ENCODE measurements at places on chromosomes 1 and 21. TPM values are rescaled to one million over a fixed set of nuclear protein-coding genes. Genes with fewer than 3 reads are reported as not detected.
A peak's percentile ranks its signal among the peaks of the same experiment; 100 is the strongest.

The MATN1 gene
- total RNA-seq: 0.13 TPM

DNA sequence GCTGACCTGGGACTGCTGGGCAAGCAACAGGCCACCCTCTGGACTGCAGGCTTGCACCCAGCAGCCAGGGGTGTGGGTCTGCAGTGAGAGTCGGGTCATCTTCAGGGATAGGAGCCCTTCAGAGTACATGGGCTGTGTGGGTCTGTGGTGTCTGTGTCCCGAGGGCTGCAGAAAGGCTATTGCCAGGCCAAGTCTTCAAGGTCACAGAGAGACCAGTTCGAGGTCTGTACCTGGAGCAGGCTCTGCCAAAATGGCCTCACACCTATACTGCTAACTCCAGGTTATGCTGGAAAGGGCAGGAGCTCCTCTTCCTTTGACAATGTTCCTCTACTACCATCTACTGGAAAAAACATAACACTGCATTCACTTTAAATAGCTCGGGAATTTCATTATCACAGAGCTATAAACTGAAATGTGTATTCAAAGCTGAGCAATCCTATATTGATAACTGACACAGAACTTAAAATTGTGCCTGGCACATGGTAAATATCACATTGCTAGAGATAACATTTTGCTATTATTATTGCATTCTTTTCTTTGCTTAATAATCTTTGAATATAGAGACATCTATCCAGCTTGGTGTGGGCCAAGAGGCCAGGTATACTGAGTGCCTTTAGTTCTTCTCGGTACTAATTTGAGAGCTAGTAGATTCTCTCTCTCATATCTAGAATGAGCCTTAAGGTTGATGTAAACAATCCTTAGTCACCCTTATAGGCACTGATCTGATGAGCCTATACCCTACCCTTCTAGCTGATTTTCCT, 6.9 kb upstream of the DNAH14 start:
- no peaks in the 10 kb centered on the region for H3K36me3 ChIP-seq
- H3K27me3 ChIP-seq: no peaks in the 10 kb centered on the region
- peak; percentile 47 for DNase-seq
- H3K4me1 ChIP-seq: peaks cover 3% of the 10 kb centered on the region
- no peak overlapping the region for H3K4me3 ChIP-seq

The AJAP1 gene
- 5.5 TPM for total RNA-seq

DNA sequence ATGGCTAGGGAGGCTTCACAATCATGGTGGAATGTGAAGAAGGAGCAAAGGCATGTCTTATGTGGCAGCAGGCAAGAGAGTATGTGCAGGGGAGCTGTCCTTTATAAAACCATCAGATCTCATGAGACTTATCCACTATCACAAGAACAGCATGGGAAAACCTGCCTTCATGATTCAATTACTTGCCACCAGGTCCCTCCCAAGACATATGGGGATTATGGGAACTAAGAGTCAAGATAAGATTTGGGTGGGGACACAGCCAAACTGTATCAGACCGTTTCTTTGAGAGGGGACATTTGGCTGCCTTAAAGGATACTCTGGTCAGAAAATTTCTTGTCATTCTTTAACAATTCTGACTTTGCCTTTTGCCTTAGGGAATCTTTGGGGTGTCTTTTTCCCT, 3.2 kb upstream of the XPR1 start:
- H3K27ac ChIP-seq: no peak overlapping the region
- no peaks in the 10 kb centered on the region for H3K36me3 ChIP-seq
- peaks cover 5% of the 10 kb centered on the region for H3K4me1 ChIP-seq
- H3K27me3 ChIP-seq: no peaks in the 10 kb centered on the region

Data from kidney (tissue), 22 donors.